Astrocyte (in vitro differentiated cells and primary cell): ENCODE measurements at places on chromosomes 5 and 9. TPM values are rescaled to one million over a fixed set of nuclear protein-coding genes. Genes with fewer than 3 reads are reported as not detected.

The SEMA6A gene
- total RNA-seq, result 21.3 and 34.2 TPM in 2 replicates

The ANKDD1B gene
- 0.41 and 0.59 TPM in 2 replicates for total RNA-seq

The SMIM33 gene
- not detected in 2 replicates for total RNA-seq

The ROR2 gene
- total RNA-seq, result 4.9 and 11.6 TPM in 2 replicates

The GABRA1 gene
- total RNA-seq, result 0.32 and 0.41 TPM in 2 replicates

The BDP1 gene
- 28.5 and 31.8 TPM in 2 replicates for total RNA-seq

The PAIP1 gene
- total RNA-seq, result 95.7 and 101 TPM in 2 replicates

The PCDHGA9 gene
- 0.73 and 0.87 TPM in 2 replicates for total RNA-seq

The SLC46A2 gene
- not detected in 2 replicates for total RNA-seq

The TAF11L14 gene
- 0.41 TPM in 1 of 2 replicates, not detected in the other for total RNA-seq

The UBE2QL1 gene
- 0.34 and 0.50 TPM in 2 replicates for total RNA-seq

The SPATA6L gene
- 2.8 and 3.6 TPM in 2 replicates for total RNA-seq

The C5orf52 gene
- total RNA-seq, result not detected in 2 replicates

The IRX4 gene
- total RNA-seq, result 0.53 and 0.68 TPM in 2 replicates

The SYK gene
- 0.07 and 0.41 TPM in 2 replicates for total RNA-seq

The CKS2 gene
- 47.0 and 69.9 TPM in 2 replicates for total RNA-seq

The NIPAL4 gene
- total RNA-seq, result 7.1 and 10.8 TPM in 2 replicates

The ARL14EPL gene
- total RNA-seq, result not detected in 2 replicates

The PHF24 gene
- 0.07 and 0.16 TPM in 2 replicates for total RNA-seq
